ENCODE measurements at places on chromosomes 6 and 20.

- no peak for DNase-seq
- no peaks in the 10 kb centered on the region for H3K36me3 ChIP-seq
- no peak overlapping the region for H3K4me3 ChIP-seq
- H3K27ac ChIP-seq, result no peak overlapping the region
- no peaks in the 10 kb centered on the region for H3K27me3 ChIP-seq
Observed at GRCh38 chr20:56151834-56152233, 96.7 kb upstream of the MC3R start.

- H3K4me1 ChIP-seq, result peaks cover 23% of the 10 kb centered on the region
- H3K27ac ChIP-seq, result no peak overlapping the region
- DNase-seq, result no peak
- H3K36me3 ChIP-seq, result peaks cover 8% of the 10 kb centered on the region
- no peak overlapping the region for H3K4me3 ChIP-seq
- no peaks in the 10 kb centered on the region for H3K27me3 ChIP-seq
Observed at GRCh38 chr6:126038234-126038633, 51.9 kb downstream of the TRMT11 start.

DNA sequence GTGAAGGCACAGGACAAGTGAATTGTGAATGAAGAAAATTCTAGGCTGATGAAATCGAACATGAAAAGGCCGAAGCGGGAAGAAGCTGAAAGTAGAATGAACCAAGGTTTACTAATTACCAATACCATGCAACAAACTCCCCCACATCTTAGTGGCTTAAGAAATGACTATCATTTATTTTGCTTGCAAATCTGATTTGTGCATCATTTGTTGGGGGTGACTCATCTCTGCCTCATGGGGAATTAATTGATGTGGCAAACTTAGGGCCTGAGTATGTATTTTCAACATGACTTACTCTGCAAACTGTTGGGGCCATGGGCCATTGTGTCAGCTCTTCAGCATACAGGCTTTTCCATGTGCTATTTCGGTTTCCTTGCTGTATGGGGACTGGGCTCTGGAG is 26.8 kb downstream of the PPP1R14C start:
- DNase-seq, result peak; percentile 34
- peak overlapping the region; percentile 68 for H3K27ac ChIP-seq
- H3K4me1 ChIP-seq, result peaks cover 32% of the 10 kb centered on the region
- no peaks in the 10 kb centered on the region for H3K27me3 ChIP-seq

GRCh38 chr6:89487864-89488263 is 54.9 kb downstream of the ANKRD6 start:
- H3K27ac ChIP-seq, result no peak overlapping the region
- H3K27me3 ChIP-seq, result no peaks in the 10 kb centered on the region
- H3K36me3 ChIP-seq, result no peaks in the 10 kb centered on the region
- H3K4me3 ChIP-seq, result no peak overlapping the region
- peaks cover 9% of the 10 kb centered on the region for H3K4me1 ChIP-seq

DNA sequence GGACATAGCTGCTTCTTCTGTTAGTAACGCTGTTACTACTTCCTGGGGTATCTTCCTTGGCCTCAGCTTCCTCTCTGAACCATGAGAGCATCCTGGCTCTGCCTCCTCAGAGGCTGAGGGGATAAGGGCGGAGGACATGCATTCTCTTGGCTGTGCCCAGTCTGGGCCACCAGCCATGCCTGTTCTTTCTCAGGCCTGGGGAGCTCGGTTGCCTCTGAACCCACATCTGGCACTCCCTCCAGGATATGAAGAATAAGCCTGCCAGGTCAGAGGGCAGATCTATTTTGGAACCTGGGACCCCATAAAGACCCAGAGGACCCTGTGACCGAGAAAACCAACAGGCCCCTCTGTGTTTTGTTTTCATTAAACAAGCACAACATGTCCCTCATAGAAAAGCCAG is 6.6 kb upstream of the ANGPT4 start:
- H3K27ac ChIP-seq, result no peak overlapping the region
- H3K27me3 ChIP-seq, result no peaks in the 10 kb centered on the region
- H3K36me3 ChIP-seq, result no peaks in the 10 kb centered on the region
- DNase-seq, result no peak
- H3K4me1 ChIP-seq, result peaks cover 18% of the 10 kb centered on the region

- no peaks in the 10 kb centered on the region for H3K4me1 ChIP-seq
- no peak overlapping the region for H3K27ac ChIP-seq
- no peak overlapping the region for H3K4me3 ChIP-seq
- H3K36me3 ChIP-seq, result no peaks in the 10 kb centered on the region
- no peaks in the 10 kb centered on the region for H3K27me3 ChIP-seq
Observed at GRCh38 chr20:10536531-10536930, 101.4 kb downstream of the SLX4IP start.

DNA sequence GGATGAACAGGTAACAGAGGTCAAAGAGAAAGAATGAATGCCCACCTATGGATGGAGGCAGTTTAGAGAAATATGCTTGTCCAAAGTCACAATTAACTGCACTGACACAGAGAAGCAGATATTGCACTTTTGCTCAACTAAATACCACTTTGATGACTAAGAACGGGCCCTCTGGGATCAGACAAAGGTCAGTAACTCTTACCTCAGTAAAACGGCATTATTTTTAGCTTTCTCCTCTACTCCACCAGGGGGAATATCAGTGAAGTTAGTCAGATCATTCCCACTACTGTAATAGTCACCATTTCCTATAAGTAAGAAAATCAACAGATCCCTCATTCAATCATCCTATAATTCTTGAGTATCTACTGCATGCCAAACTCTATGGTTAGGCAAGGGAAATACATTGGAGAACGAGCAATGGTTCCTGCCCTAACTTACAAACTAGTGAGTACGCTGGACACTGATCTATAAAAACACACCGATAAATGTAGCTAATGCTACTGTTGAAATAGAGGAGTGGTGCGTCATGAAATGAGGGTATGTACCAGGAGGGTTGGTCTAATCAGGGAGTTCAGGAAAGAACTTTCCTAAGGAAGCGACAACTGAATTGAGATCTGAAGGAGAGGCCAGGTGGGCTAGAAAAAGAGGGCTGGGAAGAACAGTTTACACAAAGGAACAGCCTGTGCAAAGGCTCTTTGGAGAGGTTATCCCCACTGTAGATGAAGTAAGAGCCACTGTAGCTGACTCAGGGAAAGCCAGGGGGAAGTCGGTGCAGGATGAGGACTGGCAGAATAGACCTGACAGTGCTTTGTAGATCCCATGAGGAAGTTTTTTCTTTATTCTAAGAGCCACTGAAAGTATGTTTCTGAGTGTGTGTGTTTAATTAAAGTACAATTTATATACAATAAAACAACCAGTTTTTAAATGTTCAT is 9.2 kb downstream of the ECI2 start:
- H3K36me3 ChIP-seq, result peaks cover 51% of the 10 kb centered on the region
- peaks cover 8% of the 10 kb centered on the region for H3K4me1 ChIP-seq
- DNase-seq, result no peak
- H3K4me3 ChIP-seq, result no peak overlapping the region
- H3K27ac ChIP-seq, result peak overlapping the region; percentile 40

- DNase-seq, result peak; percentile 35
- H3K4me3 ChIP-seq, result peak within 1 kb of the TSS; percentile 28
- no peak within 1 kb of the TSS for H3K27ac ChIP-seq
- H3K36me3 ChIP-seq, result no peaks in the 10 kb centered on the region
- H3K4me1 ChIP-seq, result no peaks in the 10 kb centered on the region
- peaks cover 31% of the 10 kb centered on the region for H3K27me3 ChIP-seq
Observed at GRCh38 chr6:32666420-32667300, at the start of gene HLA-DQB1. TSS of gene HLA-DQB1 (minus strand) at chr6:32666657. CDS start at chr6:32666607, 50 bp downstream.

- no peak overlapping the region for H3K27ac ChIP-seq
- no peak overlapping the region for H3K4me3 ChIP-seq
- DNase-seq, result no peak
- no peaks in the 10 kb centered on the region for H3K36me3 ChIP-seq
- H3K27me3 ChIP-seq, result no peaks in the 10 kb centered on the region
- no peaks in the 10 kb centered on the region for H3K4me1 ChIP-seq
Observed at GRCh38 chr6:119065955-119066354, 12.5 kb downstream of the FAM184A start.

DNA sequence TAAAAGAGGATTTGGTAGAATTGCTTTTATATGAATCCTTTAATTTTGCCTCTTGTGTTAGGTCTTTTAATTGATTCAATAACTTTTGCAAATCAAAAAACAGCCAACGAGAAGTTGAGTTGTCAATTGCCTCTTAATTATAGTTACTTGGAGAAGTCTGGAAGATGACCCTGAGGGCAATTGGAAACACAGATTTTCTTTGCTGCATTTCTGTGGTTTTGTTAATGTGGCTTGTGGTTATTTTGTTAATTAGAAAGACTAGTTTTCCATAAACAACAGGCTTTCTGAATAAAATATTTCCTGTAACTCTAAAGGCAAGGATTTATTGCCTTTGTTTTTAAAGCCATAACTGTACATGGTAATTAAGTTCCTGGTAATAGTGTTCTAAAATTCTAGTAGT is 513.0 kb downstream of the EPHA7 start:
- no peaks in the 10 kb centered on the region for H3K36me3 ChIP-seq
- no peaks in the 10 kb centered on the region for H3K27me3 ChIP-seq
- no peak overlapping the region for H3K4me3 ChIP-seq
- H3K27ac ChIP-seq, result no peak overlapping the region

- no peak overlapping the region for H3K27ac ChIP-seq
- H3K4me3 ChIP-seq, result no peak overlapping the region
- peak; percentile 86 for DNase-seq
Observed at GRCh38 chr20:17796091-17796563, 96.4 kb downstream of the BANF2 start.

DNA sequence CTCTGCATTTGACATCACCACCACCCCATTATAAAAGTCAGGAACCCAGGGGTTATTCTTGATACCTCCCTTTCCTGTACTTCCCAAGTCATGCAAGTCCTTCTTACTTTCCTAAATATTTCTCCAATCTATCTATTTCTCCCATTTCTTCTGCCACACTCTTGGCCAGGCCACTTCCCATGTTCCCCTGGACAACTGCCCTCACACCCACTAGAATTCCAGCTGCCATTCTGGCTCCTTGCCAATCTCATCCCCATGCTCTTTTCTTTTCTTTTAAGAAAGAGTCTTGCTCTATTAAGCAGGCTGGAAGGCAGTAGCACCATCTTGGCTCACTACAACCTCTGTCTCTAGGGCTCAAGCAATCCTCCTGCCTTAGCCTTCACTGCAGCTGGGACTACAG is 15.2 kb downstream of the DEFB132 start:
- no peak overlapping the region for H3K27ac ChIP-seq
- peaks cover 19% of the 10 kb centered on the region for H3K36me3 ChIP-seq

Measured in cardiac muscle cell (in vitro differentiated cells and primary cell).